ENCODE measurements at places on chromosomes 2 and 18.
A peak's percentile ranks its signal among the peaks of the same experiment; 100 is the strongest.

DNA sequence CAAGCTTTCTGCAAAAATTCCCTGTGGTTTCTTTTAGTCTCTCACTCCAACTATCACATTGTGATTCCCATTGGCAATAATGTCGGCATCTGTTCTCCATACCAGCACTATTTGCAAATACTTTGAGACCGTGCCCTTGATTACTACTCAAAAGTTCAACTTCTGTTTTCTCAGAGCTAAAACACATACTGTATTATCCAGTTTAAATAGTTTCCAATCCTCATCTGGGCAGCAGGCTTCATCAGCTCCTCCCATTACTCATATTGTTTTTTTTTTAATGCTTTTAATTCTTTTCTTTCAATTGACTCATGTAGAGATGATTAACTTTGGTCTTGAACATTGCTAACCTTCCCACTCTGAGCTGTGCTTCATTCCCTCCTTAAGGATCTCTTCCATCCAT lies 135.8 kb downstream of the METTL8 start:
- peak; percentile 49 for DNase-seq

- DNase-seq, result no peak
These were observed 17.4 kb upstream of the NABP1 start for GRCh38 chr2:191660575-191660974.

- no peak for DNase-seq
These were observed 221.3 kb downstream of the FHOD3 start for GRCh38 chr18:36518839-36519238.

DNA sequence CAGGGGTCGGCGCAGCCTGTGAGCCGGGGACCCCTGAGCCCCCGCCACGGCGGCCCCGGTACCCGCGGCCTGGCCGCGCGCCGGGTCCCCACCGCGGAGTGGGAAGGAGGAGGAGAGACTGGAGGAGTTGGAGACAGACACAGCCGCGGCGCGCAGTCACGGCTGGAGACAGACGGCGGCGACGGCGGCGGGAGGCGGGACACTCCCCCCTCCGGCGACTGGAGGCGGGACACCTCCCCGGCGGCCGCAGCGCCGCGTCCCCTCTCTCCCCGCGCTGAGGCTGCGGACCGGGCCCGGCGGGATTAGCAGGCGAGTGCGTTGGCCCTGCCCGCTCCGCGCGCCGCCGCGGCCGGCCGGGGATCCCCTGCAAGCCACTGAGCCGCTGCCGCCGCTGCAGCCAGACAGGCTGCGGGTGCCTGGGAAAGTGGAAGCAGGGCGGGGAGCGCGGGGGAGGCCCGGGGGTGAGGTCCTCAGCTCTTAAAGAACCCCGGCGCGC lies 1.0 kb upstream of the LDLRAD4 start:
- no peak for DNase-seq

GRCh38 chr2:30981096-30981495 lies 157.1 kb downstream of the GALNT14 start:
- no peak for DNase-seq

GRCh38 chr2:137888845-137889244 lies 75.4 kb upstream of the HNMT start:
- DNase-seq, result no peak

- no peak for DNase-seq
These were observed 292.3 kb upstream of the SIX2 start for GRCh38 chr2:45301307-45302277.

DNA sequence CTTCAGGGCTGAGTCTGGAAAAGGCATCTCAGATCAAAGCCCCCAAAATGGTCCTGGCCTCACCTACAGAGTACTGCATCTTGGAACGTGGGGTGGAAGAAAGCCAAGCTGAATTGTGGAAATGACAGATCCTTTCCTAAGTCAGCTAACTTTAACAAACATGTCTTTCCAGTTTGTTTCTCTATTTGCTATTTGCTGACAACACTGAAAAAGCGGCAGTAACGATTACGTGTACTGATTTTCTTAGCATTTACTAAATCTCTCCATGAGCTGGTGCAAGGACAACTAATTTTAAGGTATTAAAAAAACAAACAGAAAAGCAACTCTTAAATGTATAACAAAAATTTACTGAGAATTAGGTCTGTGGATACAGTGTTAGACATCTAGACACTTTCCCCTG lies 1.1 kb downstream of the HIBCH start:
- DNase-seq, result no peak

GRCh38 chr2:610491-610890 lies 66.7 kb downstream of the TMEM18 start:
- DNase-seq, result no peak

- DNase-seq, result no peak
These were observed 84.5 kb downstream of the HIBCH start for GRCh38 chr2:190235101-190235500.

DNA sequence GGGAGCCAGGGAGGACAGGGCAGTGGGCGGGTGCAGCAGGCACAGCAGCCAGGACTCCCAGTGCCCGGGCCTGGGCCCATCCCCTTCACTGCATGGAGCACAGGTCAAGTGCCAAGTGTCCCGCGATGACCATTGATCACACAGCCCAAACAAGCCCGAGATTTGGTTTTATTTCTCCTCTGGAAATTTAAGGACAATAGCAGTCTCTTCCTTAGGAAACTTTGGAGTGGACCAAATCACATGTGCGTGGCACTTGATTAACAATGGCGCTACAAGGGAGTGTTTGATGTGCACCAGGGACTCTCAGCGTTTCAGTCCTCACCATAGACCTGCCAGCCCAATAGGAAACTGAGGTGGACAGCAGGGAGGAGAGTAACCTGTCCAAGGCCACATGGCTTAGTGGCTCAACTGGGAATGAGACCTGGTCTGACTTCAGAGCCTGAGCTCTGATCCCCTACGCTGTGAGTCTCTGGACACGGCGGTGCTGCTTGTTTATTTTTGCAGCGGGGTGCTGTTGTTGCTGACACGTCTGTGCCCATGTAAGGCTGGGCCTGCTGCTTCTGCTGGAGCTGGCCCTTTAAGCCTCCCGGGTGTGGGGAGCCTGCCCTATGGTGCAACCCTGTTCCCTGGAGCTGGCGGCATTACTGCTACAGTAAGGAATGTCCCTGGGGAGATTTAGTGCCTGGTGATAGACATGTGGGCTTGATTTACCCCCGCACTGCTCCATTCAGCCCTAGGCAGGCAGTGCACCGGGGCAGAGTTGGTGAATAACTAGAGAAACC lies 194.2 kb downstream of the INHBB start:
- DNase-seq, result peak; percentile 61

- no peak for DNase-seq
These were observed 95.7 kb downstream of the TEX51 start for GRCh38 chr2:126994340-126994777.

DNA sequence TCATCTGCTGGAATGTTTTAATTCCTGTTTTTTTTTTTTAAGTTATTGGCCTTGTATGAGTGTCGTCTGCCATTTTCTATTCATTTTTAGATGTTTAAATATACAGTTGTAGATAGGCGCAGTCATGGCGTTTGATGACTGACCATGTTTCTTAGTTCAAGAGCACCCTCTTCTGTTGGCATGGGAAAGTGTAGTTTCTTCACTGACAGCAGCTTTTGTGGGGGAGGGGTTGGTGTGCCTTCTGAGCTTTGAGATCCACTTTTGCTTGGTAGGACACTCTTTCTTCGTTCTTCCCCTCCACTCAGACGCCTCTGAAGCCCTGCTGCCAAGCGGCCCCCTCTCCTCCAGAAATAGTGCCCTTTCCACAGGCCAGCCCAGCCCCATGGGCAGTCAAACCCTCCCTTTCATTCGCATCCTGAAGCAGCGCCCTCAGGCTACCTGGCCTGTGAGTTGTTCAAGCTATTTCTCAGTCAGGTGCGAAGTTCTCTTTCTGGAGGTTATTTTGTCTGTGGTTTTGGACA lies 492.0 kb downstream of the TNS1 start:
- peak; percentile 46 for DNase-seq

DNA sequence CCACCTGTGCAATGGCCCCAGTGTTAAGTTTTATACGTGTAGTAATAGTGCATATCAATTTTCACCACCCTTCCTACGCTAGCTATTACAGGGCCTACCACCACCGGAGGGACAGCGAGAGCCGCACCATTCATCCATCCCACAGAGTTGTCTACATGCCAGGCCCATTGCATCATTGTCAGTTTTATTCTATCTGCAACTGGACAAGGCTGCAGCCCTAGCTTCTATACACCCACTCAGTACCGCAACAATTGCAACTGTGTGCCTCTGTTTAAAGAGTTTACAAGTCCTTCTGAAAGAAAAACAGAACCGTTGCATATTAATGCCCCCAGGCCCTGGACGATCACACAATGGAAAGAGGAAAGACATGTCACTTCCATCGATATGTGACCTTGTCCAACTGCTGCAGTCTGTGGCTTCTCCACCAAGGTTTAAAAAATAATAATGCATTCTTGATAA lies 58.6 kb downstream of the ZEB2 start:
- DNase-seq, result no peak

- no peak for DNase-seq
These were observed 570 bp upstream of the ECEL1 start for GRCh38 chr2:232488097-232488711.

GRCh38 chr2:222272446-222273015 lies 26.3 kb downstream of the PAX3 start:
- no peak for DNase-seq

- DNase-seq, result no peak
These were observed 76.3 kb downstream of the CLHC1 start for GRCh38 chr2:55155764-55156281.

GRCh38 chr2:37786191-37786698 lies 114.8 kb upstream of the CDC42EP3 start:
- no peak for DNase-seq

- no peak for DNase-seq
These were observed 184.6 kb upstream of the OSR1 start for GRCh38 chr2:19542796-19543662.

GRCh38 chr2:102664471-102664909 lies 45.1 kb downstream of the SLC9A2 start:
- DNase-seq, result peak; percentile 55

GRCh38 chr2:98457045-98457696 lies 12.5 kb downstream of the INPP4A start:
- DNase-seq, result peak; percentile 83

DNA sequence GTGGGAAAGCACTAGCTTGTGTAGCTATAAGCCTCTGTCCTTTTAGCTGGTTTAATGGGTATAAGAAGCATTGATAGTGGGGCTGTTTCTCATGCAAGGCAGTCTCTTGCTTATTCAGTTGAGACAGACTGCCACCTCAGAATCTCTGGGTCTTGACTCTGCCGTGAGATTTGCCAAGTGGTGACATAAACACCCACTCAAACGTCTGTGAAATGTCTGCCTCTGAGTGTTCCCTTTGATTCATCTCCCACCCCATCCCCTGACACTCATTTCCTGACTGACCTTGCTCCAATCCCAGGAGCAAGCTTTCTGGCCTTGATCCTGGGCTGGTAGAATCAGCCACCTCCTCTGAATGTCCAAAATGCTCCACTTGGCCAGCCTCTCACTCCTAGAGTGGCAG lies 141.9 kb upstream of the RBMS1 start:
- DNase-seq, result no peak

DNA sequence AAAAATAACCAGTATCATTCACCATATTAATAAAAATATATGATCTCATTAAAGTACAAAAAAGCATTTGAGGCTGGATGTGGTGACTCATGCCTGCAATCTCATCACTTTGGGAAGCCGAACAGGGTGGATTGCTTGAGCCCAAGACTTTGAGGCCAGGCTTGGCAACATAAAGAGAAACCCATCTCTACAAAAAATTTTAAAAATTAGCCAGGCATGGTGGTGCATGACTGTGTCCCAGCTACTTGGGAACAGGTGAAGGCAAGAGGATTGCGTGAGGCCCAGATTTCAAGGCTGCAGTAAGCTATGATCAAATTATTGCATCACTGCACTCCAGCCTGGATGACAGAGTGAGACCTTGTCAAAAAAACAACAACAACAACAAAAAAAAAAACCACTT lies 75.9 kb downstream of the RAD51AP2 start:
- no peak for DNase-seq
